ENCODE measurements at places on chromosomes 5 and 9.

DNA sequence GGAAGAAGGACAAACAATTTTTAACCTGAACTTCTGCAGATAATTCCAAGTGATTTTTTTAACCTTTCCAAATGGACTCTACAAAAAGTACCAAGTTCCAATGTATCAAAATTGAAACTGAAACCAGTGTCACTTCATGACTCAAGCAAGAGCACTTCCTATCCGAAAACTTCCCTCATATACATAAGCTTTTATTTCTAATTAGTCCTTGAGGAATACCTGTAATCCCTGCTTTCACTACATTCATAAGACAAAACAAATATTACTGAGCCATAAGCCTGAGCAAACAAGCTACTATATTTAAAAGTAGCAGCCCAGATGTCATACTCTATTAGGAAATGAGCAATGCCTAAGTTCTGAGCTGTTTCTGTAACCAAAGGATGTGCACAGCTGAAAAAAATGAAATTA lies 224.4 kb downstream of the EBF1 start:
- peak; percentile 21 for DNase-seq

- DNase-seq, result no peak
These were observed 30.1 kb upstream of the PDE8B start for GRCh38 chr5:77180167-77181081.

- DNase-seq, result no peak
These were observed 25.3 kb upstream of the COL5A1 start for GRCh38 chr9:134616341-134616740.

GRCh38 chr9:8207596-8207995 lies 408.0 kb upstream of the DMAC1 start:
- DNase-seq, result no peak

GRCh38 chr9:124839612-124840299 lies 13.5 kb upstream of the WDR38 start:
- DNase-seq, result no peak

GRCh38 chr9:114652776-114653555 lies 4.6 kb downstream of the TEX53 start:
- DNase-seq, result no peak

DNA sequence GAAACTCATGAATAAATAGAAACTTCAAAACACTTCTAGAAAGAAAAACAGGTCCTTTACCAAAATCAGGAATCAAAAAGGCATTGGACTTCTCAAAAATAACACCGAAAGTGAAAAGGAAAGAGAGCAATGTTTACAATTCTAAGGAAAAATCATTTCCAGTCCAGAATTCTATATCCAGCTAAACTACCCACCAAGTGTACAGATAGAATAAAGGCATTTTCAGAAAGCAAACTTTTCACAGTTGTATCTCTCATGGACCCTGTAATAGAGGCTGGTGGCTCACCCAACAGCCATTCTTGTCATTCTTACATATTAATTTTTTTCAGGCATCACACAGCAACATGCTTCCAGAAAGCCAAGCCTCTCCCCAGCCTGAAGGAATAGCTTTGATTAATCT lies 63.7 kb downstream of the FOXD1 start:
- DNase-seq, result no peak

GRCh38 chr9:135601988-135602387 lies 37.4 kb downstream of the GLT6D1 start:
- no peak for DNase-seq

DNA sequence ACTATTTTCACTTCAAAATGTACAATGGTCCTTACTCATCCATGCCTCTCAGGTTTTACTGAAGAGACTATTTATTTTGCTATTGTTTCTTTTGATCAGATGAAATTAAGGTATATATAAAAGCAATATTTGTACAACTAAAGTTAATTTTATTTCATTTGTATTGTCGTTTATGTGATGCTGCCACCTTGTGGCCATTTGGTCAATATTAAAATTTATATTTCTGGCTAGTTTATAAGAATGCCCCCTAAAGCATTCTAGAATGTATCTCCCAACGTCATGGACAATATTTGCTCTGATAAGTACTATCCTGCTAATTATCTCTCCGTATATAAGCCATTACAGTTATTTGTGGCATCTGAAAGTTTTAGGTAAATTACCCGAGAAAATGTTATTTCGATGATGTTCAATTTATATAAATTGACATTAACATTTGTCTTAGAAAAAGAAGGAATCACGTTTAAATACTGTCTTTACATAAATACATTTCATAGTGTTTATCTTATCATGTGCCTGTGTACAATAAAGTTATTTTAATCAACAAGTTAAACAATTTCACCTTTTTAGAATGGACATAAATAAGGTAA lies 680.0 kb downstream of the TAF11L14 start:
- DNase-seq, result peak; percentile 15

DNA sequence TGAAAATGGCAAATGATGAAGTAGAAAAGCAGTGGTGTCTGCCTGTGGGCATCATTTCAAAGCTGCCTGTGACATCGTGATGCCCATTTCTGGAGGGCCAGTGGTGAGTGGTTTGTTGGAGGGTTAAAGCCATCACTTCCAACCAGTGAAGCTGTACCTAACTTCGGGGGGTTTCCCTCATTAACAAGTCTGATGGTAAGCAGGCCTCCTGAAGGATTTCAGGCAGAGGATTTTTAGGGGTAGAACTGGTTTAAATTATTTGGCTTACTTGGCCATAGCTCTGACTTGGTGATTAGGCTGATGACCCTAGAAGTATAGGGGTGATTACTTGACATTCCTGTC lies 10.7 kb downstream of the TNFAIP8 start:
- no peak for DNase-seq

All from CD4-positive, alpha-beta T cell treated with Interleukin-4 for 4 hours (primary cell).